ENCODE measurements at places on chromosomes 16 and 17.

DNA sequence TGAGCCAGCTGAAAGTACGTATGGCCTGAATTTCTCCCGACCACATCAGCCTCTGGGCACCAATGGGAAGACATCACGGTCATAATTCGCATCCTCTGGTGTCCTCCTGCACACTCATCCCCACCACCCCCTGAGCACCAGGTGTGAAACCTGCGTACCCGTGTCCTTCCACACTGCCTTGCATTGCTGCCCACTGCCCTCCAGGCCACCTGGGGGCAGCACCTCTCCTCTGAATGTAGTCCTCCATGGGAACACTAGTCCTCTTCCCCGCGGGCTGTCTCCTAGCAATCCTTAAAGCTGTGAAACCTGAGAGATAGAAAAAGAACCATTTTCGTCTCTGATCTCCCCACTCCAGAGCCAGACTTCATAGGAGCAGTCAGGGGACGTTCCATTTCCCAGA, 125.5 kb downstream of the ZNF18 start:
- no peak for DNase-seq

- DNase-seq, result no peak
Measured at GRCh38 chr17:19361944-19362276, 613 bp downstream of the B9D1 start.

GRCh38 chr17:42775534-42776098, 2.4 kb downstream of the VPS25 start:
- DNase-seq, result no peak

DNA sequence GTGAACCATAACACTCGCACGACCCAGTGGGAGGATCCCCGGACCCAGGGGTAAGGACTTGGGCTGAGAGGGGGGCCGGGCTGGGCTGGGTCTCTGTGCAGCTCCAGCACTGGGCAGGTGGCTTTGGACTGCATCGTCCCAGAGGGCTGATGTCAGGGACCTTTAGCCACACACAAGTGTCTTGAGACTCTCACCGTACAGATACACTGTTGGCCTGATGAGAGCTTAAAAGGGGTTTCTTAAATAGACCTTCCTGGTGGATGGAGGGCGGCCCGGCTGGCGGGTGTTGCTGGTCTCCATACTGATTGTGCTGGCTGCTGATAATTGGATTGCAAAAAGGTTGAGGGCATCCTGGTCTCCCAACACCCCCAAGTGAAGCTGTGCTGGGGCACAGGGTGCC, 21.7 kb upstream of the CLEC18A start:
- no peak for DNase-seq

GRCh38 chr17:7835814-7836595, 2.0 kb downstream of the KDM6B start:
- DNase-seq, result no peak

DNA sequence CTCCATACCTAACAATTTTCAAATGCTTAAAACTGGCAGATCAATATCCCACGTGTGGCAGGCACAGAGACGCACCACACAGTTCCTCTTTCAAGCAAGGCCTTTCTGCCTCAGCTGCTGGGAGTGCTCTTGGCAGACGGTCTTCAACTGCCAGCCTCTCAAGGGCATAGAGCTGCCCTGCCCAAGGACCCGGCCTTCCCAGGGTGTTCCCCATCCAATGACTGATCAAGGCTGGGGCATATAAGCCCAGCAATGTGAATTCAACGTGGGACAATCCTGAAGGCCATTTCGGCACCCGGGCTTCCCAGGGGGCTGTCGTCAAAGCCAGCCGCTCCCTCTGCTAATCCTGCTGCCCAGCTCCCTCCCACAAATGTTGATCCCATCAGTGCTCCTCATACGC, 107.1 kb downstream of the STX8 start:
- DNase-seq, result no peak

- DNase-seq, result no peak
Measured at GRCh38 chr16:10833271-10833670, 14.7 kb upstream of the TVP23A start.

DNA sequence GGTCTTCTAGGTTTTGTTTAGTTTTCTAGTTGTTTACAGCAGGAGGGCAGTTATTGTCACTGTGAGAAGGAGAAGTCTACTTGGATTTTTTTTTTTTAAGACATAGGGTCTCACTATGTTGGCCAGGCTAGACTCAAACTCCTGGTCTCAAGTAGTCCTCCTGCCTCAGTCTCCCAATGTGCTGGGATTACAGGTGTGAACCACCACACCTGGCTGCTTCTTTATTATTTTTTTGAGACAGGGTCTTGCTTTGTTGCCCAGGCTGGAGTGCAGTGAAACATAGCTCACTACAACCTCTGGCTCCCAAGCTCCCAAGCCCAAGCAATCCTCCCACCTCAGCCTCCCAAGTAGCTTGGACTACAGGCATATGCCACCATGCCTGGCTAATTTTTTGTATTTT, 68.3 kb upstream of the STAC2 start:
- no peak for DNase-seq
